Chondrocyte (in vitro differentiated cells): ENCODE measurements at places on chromosomes 12 and 14.

- no peak for DNase-seq
Measured at GRCh38 chr12:21934173-21934572, 7.1 kb downstream of the ABCC9 start.

DNA sequence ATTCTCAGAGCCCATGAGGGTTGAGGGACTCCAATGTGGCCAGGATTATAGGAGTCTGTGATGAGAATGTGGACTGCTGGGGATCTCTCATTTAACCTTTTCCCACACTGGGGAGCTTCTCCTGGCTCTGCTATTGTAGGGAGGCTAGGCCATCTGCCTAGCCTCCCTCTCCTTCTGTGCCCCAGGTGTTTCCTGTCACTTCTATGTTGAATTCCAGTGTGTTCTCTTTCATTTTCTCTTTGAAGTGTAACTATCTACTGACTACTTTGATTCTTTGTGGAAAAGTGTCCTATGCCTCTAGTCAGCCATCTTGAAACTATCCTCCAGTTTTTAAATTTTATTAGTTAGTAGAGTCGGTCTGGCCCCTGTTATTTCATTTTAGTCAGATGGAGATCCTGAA is 53.4 kb upstream of the ABCD2 start:
- DNase-seq: no peak

GRCh38 chr12:99455350-99456035 is 192.1 kb upstream of the GARIN6 start:
- no peak for DNase-seq

GRCh38 chr12:124438437-124439056 is 128.9 kb downstream of the NCOR2 start:
- no peak for DNase-seq

GRCh38 chr12:122244565-122245371 is 18.9 kb upstream of the DIABLO start:
- DNase-seq: no peak

GRCh38 chr12:46438719-46439319 is 66.2 kb upstream of the SLC38A2 start:
- no peak for DNase-seq

DNA sequence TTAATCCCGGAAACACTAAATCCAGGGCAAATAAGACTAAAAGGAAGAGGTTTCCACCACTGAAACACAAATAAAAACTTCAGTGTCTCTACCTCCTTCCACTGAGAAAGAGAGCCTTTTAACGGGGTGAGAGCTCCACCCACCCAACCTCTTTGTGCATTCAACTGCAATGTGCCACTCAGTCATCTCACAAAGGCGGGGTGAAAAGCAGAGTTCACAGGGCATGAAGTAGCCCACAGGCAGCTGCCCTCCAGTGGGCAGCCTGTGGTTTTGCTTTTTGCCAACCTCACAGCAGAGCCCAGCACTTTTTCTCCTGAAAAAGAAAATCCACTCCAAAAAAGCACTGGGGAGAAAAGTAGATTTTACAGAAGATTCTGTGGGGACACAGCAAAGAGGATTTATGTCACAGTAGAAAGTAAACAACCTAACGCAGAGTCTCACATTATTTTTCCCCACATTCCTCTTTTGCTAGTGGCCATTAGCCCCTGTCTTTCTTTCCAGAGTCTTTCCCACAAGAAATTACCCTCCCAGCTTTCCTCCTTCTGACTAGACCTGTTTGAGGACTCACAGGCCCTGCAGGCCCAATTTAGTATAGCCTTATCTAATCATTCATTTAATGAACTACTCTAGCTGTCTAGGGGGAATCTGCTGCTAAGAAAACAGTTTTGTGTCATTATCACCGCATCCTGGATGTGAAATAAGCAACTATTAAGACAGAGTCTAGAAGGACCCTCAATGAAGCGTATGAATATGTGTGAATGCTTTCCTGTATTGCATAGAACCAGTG is 753.8 kb upstream of the FOXG1 start:
- no peak for DNase-seq

GRCh38 chr12:25364529-25365339 is 114.0 kb upstream of the KRAS start:
- no peak for DNase-seq

DNA sequence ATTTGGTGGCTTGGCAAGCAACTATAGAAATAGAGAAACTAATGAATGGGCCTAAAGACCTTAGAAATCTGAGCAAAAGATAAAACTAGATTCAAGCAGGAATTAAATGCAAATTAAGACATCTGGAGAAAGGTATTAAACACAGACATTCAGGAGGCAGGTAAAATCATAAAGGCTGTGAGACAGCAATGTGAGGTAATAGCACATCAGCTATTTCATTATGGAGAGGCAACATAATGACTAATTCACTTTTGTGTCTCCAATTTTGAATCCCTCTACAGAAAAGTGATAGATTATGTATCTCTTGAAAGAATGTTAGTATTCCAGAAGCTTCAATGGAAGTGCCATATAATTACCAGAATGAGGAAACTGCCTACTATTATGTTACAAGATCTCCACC is 175.9 kb upstream of the LRIG3 start:
- DNase-seq: no peak

DNA sequence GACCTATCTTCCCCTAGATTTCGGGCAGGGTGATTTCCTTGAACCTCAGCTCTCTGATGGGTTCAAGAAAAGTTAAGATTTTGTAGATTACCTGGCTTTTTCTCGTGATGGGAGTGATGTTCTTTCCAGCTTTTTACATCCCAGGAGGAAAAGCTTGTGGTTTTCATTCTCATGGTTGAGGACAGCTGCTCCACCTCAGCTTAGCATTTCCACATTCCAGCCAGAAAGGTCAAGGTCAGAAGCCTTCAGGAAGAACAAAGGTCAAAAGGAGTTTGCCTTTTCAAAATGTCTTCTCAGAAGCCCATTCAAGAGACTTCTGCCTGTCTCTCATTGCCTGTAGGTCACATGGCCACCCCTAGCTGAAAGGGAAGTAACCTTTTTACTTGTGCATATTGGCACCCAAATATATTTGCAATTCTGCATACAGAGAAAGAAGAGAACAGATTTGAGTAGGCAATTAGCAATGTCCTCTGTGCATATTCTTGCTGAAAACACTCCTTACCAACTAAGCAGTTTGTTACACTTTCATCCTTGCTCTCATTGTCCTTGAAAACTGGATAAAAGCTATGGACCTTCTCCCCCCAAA is 6.6 kb upstream of the ADGRD1 start:
- no peak for DNase-seq

- DNase-seq: no peak
Measured at GRCh38 chr12:106982229-106982628, 4.7 kb downstream of the MTERF2 start.

DNA sequence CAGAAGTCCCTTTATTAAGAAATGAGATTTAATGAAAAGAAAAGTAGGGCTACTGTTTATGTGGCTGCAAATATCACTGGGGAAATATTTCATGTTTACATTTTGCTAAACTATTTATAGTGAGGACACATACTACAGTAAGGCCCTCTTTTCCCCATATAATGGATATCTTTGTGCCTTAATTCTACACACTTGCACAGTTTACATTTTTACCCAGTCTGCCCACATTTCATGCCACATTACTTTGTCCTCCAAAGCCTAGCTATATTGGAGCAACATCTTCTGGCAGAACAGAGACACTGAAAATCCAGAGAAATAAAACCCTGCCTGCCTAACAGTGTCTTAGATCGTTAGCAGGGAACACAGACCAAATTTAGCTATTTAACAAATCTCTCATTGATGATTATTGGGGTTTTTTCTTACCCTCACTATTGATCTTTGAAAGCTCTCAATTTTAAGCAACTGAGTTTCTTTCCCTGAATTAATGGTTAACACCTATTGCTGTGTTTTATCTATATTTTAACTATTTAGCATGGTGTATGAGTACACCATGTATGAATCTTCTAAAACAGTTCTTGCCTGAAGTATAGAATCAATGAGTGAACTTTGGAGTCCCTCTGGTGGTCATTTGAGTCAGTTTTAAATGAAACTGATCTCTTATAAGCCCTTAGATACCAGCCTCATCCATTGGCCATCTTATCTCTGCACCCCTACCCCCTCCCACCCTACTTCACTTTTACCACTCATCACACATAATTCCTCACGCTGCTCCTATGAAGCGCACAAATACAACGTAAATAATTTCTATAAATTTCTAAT is 170.2 kb downstream of the BCAT1 start:
- DNase-seq: no peak

DNA sequence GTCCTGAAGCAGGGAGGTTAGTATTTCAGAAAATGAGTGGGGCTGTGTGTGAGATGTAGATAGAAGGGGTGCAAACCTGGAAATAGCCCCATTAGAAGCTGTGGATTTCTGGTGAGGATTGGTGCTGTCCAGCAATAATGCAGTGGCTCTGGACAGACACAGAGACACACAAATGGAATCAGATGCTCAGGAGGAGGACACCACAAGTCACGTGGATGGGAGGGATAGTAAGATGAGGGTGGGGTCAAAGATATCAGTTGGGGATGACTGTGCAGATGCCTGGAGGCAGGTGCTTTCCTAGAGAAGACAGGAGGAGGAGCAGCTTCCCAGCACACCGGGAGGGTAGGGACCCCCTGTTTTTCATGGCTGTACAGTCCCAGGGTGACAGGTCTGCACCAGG is 136.5 kb downstream of the PLXNC1 start:
- DNase-seq: no peak

GRCh38 chr12:76595056-76595455 is 35.5 kb upstream of the OSBPL8 start:
- DNase-seq: no peak

DNA sequence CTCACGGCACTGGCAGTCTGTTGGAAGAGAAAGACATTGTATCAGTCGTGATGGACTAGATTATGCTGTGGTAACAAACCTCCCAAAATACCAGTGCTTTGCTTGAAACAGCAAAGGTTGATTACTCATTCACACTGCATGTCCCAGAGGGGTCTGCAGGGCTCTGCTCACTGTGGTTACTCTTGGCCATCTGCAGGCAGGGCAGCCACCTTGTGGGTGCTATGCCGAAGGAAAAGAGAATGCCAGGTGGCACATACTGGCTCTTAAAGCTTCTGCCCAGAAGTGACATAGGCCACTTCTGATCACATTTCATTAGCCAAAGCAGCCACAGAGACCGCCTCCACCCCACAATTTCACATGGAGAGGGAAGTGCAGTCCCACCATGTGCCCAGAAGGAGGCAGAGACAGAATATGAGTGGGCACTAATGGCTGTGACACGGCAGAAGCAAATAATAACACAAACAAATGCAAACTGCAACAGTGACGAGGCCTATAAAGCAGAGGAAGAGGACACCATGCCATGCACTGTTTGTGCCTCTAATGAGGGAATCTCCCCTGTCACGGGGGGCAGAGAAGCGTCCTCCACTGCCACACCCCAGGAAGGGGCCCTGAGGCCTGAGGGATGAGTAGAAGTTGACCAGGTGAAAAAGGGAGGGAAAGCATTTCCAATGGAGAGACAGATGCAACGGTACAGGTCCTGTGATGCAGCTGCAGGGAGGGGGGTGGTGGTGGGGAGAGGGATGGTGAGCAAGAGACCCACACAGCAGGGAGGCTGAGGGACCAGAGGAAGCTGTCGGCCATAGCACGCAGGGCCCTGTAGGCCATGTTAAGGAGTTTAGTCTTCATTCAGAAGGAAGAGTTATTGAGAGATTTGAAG is 51.7 kb upstream of the KICS2 start:
- no peak for DNase-seq

DNA sequence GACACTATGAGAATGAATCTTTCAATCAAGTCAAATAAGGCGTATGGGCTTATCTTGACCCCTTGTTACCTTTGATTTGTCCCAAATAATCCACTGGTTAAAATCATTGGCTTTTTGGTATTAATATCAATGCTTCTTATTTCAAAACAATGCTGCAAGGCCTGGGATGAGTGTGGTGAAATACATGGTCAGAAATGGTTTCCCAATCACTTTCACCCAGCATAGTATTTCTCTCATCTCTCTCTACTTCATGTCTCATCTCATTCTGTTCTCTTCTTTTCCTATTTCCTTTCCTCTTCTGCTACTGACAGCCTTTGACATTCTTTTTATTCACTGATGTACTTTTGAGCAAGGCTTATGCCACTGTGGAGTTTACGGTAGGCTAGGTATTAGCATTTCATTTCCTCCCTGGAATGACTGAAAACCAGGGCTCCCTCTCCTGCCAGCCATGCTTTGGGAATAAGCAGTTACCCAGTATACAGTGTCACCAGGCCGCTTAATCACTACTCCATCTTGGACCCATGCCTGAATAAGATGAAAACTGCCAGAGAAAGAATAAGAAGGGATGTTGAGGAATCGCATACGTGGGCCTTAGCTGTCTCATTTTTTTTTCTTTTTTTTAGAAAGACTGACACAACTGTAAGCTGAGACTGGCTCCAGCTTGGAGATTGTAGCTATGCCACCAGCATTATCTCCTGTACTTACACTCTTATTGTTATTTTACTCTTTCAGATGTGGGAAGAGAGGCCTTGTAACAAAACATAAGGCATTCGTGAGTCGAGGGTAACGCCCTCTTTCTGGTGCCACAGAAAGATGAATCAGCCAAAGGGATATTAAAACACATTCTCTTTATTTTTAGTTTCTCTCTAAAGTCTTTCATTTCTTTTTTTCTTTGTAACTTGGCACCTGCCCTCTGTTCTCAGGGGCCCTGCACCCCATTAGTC is 53.5 kb downstream of the IGF1 start:
- DNase-seq: no peak

DNA sequence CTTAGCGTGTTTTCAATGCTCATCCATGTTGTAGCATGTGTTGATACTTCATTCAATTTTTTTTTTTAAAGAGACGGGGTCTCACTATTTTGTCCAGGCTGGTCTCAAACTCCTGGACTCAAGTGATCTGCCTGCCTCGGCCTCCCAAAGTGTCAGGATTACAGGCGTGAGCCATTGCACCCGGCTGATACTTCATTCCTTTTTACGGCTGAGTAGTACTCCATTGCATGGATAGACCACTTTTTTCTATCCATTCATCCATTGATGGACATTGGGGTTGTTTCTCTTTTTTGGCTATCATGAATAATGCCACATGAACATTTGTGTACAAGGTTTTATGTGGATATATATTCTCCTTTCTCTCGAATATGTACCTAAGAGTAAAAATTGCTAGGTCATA is 1.2 kb downstream of the P2RX7 start:
- no peak for DNase-seq

DNA sequence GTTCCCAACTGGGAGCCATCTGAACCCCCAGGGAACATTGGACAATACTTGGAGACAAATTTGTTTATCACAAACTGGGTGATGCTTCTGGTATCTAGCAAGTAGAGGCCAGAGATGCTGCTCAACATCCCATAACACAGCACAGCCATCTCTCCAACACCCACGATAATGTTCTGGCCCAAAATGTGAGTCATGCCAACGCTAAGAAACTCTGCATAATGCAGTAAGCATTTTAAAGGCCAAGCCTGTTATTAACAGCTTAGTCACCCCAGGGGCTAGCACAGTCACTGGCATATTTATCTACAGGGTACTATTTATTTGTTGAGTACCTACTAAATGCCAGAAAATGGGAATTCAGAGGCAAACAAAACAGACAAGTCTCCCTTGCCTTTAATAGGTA is 873.1 kb upstream of the TMEM132C start:
- no peak for DNase-seq
